ENCODE measurements at places on chromosomes 11 and 22.

- DNase-seq, result peak; percentile 14
Measured at GRCh38 chr11:103234974-103235373, 125.7 kb downstream of the DYNC2H1 start.

DNA sequence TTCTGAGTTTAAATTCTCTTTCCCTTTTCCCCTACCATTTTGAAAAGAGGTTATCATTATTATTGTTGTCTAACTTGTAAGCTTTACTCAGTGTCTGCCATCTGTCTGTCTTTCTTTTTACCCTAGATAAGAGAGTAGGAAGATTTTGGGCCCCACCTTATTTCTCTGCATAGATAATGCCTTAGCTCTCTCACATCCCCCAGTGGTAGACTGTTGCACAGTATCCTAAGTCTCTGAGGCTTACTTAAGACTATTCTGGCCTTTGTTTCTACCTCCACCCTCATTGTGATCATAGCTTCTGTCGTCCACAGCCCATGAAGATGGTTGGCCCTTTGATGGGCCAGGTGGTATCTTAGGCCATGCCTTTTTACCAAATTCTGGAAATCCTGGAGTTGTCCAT is 3.6 kb upstream of the OR51L1 start:
- DNase-seq, result peak; percentile 5

DNA sequence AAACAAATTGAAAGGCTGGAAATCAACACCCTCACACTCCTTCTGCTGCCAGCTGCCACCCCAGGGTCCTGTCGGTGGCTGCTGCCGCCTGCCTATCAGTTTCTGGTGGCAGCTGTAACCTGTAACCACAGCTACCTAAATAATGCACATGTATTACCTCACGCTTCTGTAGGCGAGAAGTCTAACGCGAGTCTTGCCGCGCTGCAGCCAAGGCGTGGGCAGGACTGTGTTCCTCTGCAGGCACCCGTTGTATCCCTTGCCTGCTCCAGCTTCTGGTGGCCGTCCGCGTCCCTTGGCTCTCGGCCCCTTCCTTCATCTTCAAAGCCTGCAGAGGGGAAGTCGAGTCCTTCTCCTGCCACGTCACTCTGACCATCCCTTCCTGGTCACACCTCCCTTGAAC is 44.1 kb upstream of the GCAT start:
- DNase-seq, result no peak

GRCh38 chr11:35362521-35362980 is 56.8 kb downstream of the SLC1A2 start:
- DNase-seq, result peak; percentile 44

Measured in GM03348 (cell line).